ENCODE measurements at places on chromosomes 1 and 21.

GRCh38 chr1:243841507-243841906 is 8.5 kb downstream of the AKT3 start:
- H3K36me3 ChIP-seq: no peaks in the 10 kb centered on the region
- DNase-seq: no peak
- H3K4me1 ChIP-seq: no peaks in the 10 kb centered on the region
- no peaks in the 10 kb centered on the region for H3K27me3 ChIP-seq
- no peak overlapping the region for H3K4me3 ChIP-seq
- H3K27ac ChIP-seq: no peak overlapping the region

- DNase-seq: no peak
- no peak overlapping the region for H3K27ac ChIP-seq
- H3K27me3 ChIP-seq: no peaks in the 10 kb centered on the region
Observed at GRCh38 chr1:226210571-226211176, 12.8 kb upstream of the MIXL1 start.

- H3K4me3 ChIP-seq: no peak overlapping the region
- H3K27ac ChIP-seq: no peak overlapping the region
- H3K4me1 ChIP-seq: no peaks in the 10 kb centered on the region
- H3K36me3 ChIP-seq: no peaks in the 10 kb centered on the region
- no peak for DNase-seq
Observed at GRCh38 chr1:72037745-72038343, 244.5 kb downstream of the NEGR1 start.

- peak overlapping the region; percentile 72 for H3K4me3 ChIP-seq
- H3K27me3 ChIP-seq: no peaks in the 10 kb centered on the region
- no peak for DNase-seq
Observed at GRCh38 chr1:229557200-229557850, 1.2 kb downstream of the ABCB10 start.

DNA sequence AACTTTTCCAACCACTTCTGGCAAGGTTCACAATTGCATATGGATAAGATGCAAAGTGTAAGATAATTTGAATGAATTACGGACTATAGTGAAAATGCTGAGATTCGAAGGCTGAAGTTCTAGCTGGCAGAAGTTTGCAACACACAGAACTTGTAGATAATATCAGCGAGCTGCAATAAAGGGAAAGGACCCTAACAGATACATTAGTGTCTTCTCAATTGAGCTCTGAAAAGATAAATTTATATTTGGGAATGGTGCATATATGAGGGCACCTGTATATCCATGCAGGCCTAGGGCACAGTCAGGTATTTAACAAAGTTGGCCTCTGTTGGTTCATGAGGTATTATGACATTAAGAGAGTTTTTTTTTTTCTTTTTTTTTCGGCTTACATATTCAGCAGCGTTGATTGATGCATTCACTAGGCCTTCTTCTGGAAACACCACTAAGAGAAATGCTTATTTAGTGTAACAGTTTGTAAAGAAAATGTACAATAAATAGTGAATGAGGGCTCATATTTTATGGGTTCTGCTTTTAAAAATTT is 2.2 kb downstream of the NFIA start:
- H3K4me1 ChIP-seq: peaks cover 54% of the 10 kb centered on the region
- peak overlapping the region; percentile 83 for H3K4me3 ChIP-seq
- no peaks in the 10 kb centered on the region for H3K27me3 ChIP-seq
- peak overlapping the region; percentile 81 for H3K27ac ChIP-seq
- no peaks in the 10 kb centered on the region for H3K36me3 ChIP-seq

DNA sequence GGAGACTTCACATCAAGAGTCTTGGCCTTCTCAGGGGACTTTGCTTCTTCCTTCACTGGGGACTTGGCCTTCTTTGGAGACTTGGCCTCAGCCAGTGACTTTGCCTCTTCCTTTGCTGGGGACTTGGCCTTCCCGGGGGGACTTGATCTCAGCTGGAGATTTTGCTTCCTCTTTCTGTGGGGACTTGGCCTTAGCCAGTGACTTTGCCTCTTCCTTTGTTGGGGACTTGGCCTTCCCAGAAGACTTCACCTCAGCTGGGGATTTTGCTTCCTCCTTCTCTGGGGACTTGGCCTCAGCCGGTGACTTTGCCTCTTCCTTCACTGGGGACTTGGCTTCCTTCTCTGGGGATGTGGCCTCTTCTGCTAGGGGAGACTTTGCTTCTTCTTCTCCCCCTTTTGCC is 13.5 kb upstream of the CD2 start:
- no peak for DNase-seq
- no peaks in the 10 kb centered on the region for H3K4me1 ChIP-seq
- no peaks in the 10 kb centered on the region for H3K36me3 ChIP-seq

GRCh38 chr1:7136166-7136953 is 351.1 kb downstream of the CAMTA1 start:
- no peaks in the 10 kb centered on the region for H3K36me3 ChIP-seq
- H3K27ac ChIP-seq: no peak overlapping the region
- H3K27me3 ChIP-seq: no peaks in the 10 kb centered on the region
- no peaks in the 10 kb centered on the region for H3K4me1 ChIP-seq

- peaks cover 5% of the 10 kb centered on the region for H3K36me3 ChIP-seq
- peaks cover 46% of the 10 kb centered on the region for H3K4me1 ChIP-seq
- H3K27me3 ChIP-seq: no peaks in the 10 kb centered on the region
- H3K4me3 ChIP-seq: no peak overlapping the region
- DNase-seq: peak; percentile 55
Observed at GRCh38 chr1:23101101-23101827, 67.4 kb downstream of the LUZP1 start.

DNA sequence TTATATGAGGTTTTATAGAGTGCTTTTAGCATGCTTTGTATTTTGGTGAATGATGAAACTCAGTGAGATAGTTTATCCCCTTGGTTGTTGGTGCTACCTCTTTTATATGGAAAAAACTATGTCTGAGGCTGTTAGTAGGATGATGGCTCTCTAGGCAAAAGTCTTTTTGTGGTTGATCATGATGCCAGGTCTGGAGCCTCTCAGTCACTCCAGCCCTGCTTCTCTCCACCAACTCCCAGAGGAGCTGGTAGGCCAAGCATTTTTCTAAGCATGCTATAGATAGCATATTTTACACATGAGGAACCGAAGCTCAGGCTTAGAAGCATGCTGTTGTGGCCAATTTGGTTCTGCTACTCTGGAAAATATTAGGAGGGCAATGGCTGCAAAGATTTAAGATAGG is 82.2 kb downstream of the FMN2 start:
- H3K4me3 ChIP-seq: no peak overlapping the region
- no peak for DNase-seq
- no peaks in the 10 kb centered on the region for H3K4me1 ChIP-seq
- H3K27ac ChIP-seq: no peak overlapping the region
- H3K27me3 ChIP-seq: no peaks in the 10 kb centered on the region
